ENCODE measurements at places on chromosomes 5 and 9.

DNA sequence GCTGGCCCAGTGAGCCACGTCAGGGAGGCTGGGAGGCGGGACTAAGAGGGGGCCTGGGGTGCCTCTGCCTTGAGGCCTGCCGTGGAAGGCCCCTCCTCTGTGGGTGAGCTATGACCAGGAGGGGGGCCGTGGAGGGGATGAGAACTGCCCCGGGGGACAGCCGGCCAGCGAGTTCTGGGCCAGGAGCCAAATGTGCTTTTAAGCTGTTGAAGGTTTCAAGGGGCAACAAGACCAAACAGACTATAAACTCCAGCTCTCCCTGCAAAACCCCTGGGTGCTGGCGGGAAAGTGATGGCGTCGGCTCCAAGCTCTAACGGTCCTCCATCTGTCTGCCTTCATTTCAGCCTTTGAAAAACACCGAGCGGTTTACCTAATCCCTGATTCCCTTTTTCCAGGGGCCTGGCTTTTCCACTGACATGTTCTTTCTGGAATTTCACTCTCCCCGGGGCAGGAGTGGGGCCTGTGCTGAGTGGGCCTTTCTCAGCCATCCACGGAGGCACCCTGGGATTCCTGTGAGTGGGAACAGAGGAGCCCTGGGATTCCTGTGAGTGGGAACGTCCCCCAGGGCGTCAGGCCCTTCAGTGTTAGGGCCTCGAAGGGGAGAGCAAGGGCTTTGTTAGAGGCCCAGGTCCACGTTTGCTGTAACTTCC, 65.6 kb downstream of the COL5A1 start:
- H3K27ac ChIP-seq: peak overlapping the region; percentile 94
- no peak overlapping the region for H3K4me3 ChIP-seq
- H3K36me3 ChIP-seq: peaks cover 6% of the 10 kb centered on the region
- no peaks in the 10 kb centered on the region for H3K27me3 ChIP-seq
- DNase-seq: peak; percentile 91

DNA sequence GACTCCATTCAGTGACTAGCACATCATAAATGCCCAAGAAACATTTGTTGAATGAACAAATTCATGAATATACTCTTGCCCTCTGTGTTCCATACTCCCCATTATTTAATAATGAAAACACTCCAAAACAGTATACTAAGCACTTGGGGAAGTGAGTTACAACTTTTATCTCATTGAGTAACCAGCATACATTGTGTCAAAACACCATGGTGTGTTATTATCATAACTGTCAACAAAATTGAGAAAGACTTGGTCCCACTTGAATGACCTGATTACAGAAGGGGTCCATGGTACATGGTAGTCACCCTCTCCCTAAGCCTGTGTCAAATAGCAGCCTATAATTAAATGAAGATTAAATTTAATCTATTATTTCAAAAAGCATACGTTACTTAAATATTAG, 16.2 kb downstream of the ANKH start:
- DNase-seq: no peak
- peaks cover 4% of the 10 kb centered on the region for H3K36me3 ChIP-seq

DNA sequence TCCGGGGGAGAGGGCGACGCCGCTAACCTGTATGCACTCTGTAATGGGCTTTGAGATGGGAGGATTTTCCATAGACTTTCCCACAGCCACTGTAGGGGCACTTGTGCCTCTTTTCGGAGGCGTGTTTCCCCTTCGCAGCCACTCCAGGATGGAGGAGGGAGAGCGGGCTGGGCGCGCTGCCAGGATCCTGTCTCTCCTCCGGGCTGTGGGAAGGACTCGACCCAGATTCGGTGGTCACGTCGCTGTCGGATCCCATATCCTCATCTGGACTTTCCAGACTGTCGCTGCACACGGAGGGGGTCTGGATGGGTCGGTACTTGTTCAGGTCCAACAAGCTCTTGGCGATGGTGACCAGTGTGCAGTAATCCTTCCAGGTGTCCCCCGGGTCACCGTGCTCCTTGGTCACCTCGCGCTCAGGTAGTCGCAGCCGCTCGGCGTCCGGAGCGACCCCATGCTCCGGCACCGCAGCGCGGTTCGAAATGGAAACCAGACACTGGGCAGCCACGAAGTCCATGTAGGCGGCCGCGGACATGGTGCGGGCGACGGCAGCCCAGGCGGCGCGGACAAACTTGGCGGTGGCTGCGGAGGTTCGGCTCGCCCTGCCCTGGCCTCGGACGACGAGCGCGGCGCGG, 1.5 kb downstream of the KLF9 start:
- peak; percentile 54 for DNase-seq
- H3K27me3 ChIP-seq: no peaks in the 10 kb centered on the region
- H3K36me3 ChIP-seq: peaks cover 12% of the 10 kb centered on the region
- H3K4me3 ChIP-seq: peak overlapping the region; percentile 94
- peaks cover 7% of the 10 kb centered on the region for H3K4me1 ChIP-seq

DNA sequence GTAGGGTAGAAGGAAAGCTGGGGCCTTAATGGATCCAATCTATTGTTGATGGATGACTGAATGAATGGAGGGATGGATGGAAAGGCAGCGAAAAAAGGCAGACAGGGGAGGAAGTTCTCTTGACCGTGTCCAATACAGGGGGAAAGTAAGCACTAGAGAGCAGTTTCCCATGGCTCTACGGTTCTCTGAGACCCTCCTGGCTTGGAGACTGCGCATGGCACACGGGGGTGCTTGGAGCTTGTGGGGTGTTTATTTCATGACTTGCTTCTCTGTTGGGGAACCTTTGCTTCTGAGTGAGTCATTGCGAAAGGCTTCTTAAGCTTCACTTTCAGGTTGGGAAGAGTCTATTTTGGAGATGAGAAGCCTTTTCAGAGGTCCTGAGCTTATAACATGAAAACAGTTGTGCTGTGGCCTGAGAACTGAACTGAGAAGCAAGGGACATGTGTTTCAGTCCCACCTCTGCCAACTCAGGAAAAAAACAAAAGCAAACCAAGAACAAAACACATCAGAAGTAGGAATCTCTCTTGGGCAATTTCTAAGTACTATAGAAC, 12.8 kb upstream of the TEX48 start:
- no peaks in the 10 kb centered on the region for H3K36me3 ChIP-seq
- no peak overlapping the region for H3K27ac ChIP-seq
- no peak overlapping the region for H3K4me3 ChIP-seq
- H3K4me1 ChIP-seq: no peaks in the 10 kb centered on the region

- H3K36me3 ChIP-seq: no peaks in the 10 kb centered on the region
- no peak overlapping the region for H3K27ac ChIP-seq
- no peaks in the 10 kb centered on the region for H3K4me1 ChIP-seq
- H3K4me3 ChIP-seq: no peak overlapping the region
- no peaks in the 10 kb centered on the region for H3K27me3 ChIP-seq
Measured at GRCh38 chr9:91960367-91960766, 10.3 kb upstream of the ROR2 start.

DNA sequence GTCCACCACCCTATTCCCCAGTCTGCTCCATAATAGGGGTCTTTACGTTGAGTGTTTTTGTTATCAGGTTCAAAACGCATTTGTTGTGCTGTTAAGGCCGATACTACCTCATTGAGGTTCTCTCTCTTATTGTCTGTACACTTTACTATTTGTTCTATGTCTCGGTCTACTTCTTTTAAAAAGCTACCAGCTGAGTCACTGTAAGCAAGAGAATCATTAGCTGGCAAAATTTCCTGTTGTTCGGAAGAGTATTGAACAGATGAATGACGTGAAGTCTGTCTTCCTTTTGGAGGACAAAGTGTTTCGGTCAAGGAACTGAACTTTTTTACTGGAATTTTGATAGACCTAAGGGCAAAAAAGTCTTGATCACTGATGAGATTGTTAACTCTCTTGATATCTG, 10.3 kb downstream of the LYSMD3 start:
- DNase-seq: no peak
- H3K36me3 ChIP-seq: peaks cover 4% of the 10 kb centered on the region
- no peak overlapping the region for H3K4me3 ChIP-seq
- no peaks in the 10 kb centered on the region for H3K4me1 ChIP-seq
- no peaks in the 10 kb centered on the region for H3K27me3 ChIP-seq

DNA sequence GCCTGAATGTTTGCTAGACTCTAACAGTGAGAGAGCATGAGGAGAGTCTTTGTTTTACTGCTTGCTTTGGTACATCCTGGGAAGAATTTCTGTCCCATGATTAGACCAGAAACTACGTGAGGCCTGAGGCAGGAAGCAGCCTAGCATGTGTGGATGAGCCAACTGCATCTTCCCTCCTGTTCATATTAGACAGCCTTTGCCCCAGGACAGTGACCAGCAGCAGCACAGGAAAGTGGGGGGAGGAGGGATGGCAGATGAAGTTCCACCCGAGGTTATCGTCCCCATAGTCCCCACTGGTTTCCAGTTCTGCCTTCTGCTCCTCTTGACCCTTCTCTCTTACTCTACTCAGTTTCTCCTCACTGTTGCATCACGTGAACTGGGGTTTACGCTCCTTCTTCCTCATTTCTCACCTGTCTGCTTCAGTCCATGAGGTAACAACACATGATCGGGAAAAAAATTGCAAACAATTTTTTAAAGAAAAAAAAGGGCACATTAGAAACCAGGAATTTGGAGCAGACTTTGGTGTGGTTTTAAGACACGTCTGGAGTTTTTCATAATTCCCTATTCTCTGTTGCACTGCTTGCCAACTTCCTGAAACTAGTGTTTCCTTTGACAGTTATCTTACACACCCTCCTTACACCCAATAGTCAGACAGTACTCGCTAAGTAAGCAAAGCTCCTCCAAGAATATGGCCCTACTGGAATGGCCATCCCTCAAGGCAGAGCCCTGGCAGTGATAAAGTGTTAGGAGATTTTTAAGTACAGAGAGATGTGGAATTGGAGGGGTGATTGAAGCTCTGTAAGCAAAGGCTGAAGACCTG, 84.1 kb downstream of the SNX18 start:
- no peak overlapping the region for H3K4me3 ChIP-seq
- no peaks in the 10 kb centered on the region for H3K27me3 ChIP-seq
- no peaks in the 10 kb centered on the region for H3K36me3 ChIP-seq
- H3K27ac ChIP-seq: peak overlapping the region; percentile 52

Data from ascending aorta (tissue), 2 donors.